ENCODE measurements at places on chromosomes 5 and 9.

DNA sequence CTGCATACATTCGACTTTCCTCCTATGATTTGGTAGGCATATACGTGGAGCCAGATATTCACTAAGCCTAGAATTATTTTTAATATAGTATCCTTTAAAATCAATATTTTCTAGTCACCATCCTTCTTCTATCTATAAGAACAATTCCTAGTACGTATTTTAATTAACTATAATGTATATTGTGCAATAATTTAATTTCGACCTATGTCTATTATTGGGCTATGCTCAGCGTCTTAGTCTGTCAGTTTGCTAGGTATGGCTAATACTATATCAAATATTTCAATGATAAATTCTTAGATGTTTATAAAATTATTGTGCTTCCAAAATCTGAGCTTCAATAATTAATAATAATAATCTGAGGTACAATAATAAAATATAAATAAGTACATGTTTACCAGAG lies 705.3 kb downstream of the PRELID2 start:
- no peak for DNase-seq

- no peak for DNase-seq
These were observed 172.4 kb upstream of the PHYKPL start for GRCh38 chr5:178404987-178405386.

DNA sequence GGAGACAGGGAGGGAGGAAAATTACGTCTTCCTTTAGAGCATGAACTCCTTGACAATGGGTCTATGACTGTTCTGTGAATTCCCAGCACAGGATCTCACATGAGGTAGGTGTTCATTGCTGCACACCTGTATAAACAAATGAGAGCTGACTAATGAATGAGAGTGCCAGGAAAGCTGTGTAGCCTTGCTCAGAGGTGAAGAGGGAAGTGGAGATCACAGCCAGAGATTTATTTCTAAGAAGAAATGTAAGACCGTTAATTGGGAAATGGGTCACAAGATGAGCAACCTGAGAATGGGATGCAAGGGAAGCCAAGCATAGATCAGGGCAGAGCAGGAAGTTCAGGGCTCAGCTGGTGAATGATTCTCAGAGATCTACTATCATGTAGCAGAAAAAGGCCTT lies 295.1 kb downstream of the CDK5RAP2 start:
- DNase-seq: no peak

- no peak for DNase-seq
These were observed 462.2 kb upstream of the DMAC1 start for GRCh38 chr9:8261737-8262136.

- no peak for DNase-seq
These were observed 61.5 kb downstream of the UBE2QL1 start for GRCh38 chr5:6510132-6510531.

DNA sequence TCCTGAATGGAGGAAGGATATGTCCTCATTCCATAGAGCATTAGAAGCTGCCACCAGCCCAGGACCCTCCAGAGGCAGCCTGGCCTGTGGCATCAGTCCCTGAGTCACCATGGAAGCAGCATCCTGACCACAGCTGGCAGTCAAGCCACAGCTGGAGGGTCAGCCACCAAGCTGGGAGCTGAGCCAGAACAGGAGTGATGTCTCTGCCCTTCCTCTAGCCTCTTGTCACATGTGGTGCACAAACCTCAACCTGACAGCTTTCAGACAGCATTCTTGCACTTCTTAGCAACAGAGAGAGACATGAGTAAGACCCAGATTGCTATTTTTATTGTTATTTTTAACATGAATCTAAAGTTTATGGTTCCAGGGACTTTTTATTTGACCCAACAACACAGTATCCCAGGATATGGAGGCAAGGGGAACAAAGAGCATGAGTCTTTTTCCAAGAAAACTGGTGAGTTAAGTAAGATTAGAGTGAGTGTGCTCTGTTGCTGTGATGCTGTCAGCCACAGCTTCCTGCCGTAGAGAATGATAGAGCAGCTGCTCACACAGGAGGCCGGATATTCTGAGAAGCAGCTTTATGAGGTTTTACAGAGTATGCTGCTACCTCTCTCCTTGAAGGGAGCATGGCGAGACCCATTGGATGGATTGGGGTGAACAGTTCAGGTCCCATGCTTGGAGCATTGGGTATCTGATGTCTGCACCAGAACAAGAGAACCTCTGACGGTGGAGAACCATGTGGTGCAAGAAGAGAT lies 13.0 kb upstream of the CYFIP2 start:
- no peak for DNase-seq

- DNase-seq: no peak
These were observed 157.3 kb downstream of the SPOCK1 start for GRCh38 chr5:137341831-137342230.

- DNase-seq: no peak
These were observed 307.1 kb downstream of the TLE1 start for GRCh38 chr9:81382281-81382680.

DNA sequence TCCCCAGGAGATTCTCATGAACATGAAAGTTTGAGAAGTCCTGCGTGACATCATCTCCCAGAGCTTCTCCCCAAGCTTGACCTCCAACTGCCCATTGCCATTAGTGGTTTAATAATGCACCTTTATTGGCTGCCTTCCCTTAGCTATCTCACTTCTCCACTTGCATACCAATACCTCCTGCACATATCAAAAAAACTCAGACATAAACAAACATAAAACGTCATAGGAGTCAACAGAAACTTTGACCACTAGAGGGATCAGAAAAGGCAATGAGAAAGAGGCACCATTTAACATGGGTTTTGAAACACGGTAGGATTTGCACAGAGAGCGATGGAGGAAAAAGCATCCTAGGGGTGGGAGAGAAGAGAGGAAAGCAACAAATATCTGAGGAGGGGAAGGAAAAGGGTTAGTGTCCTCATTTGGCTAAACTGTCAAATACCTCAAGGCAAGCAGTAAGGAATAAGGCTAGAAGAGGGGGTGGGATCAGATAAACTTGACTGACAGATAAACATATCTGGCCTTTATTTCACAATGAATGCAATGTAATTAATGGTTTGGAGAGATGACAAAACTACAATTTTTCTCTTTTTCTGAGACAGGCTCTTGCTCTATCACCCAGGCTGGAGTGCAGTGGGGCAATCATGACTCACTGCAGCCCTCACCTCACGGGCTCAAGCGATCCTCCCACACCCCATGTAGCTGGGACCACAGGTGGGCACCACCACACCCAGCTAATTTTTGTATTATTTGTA lies 27.0 kb downstream of the GNAQ start:
- no peak for DNase-seq

- no peak for DNase-seq
These were observed 13.8 kb upstream of the PLEKHG4B start for GRCh38 chr5:77957-78804.

All from stimulated activated CD4-positive, alpha-beta T cell treated with anti-CD3 and anti-CD28 coated beads, Interleukin-15, amount 100 ng/mL, for 1 hour (primary cell).